ENCODE measurements at places on chromosomes 5 and 9.

DNA sequence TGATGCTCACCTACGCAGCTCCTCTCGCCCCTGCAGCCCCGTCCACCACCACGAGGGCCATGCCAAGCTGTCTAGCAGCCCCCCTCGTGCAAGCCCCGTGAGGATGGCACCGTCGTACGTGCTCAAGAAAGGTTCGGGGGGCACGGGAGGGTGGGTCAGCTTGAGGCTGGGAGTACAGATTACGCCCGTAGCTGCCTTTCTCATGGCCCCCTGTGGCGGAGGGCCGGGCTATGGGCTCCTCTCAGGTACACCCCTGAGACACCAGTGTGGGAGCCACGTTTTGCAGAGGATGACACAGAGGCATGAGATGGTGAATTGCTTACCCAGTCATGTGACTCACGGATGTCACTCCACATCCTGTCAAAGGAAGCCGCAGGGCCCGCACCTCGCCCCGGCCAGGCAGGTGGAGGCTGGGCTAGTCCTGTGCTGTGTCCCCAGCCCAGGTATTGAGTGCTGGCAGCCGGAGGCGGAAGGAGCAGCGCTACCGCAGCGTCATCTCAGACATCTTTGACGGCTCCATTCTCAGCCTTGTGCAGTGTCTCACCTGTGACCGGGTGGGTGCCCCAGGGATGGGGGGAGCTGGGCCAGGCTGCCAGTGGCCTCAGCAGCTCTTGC, 33.7 kb downstream of the USP20 start:
- no peak for DNase-seq

DNA sequence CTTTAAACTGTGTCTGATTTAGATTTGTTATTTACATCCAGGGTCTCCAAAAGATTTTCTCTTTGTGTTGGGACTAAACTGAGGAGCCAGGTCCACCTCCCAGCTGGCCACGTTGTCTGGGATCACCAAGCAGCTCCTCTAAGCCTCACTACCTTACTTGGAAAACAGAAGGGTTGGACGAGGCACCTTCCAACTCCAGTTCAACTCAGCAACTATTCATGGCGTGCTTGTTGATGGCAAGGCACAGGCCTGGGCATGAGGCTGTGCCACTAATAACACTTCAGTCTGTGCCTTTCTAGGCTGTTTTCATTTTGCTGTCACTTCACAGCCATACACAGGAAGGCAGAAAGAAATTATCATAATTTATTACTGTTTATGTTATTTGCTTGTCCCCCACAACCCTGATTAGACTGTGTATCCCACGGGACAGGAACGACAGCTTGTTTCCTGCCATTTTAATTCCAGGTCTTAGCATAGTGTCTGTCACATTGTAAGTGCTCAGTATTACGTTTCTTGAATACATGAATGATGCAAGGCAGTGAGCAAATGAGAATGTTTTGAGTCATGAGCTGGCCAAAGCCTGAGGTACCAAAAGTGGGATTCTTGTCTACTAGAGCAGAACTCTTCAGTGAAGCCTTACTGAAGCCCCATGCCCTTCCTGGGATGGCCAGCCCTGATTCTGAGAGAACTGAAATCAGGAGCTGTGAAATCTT, 125.8 kb downstream of the GALNT10 start:
- DNase-seq: no peak

GRCh38 chr9:107243742-107244141, 39.3 kb upstream of the RAD23B start:
- DNase-seq: peak; percentile 95

GRCh38 chr9:91245431-91246313, 116.0 kb downstream of the AUH start:
- peak; percentile 51 for DNase-seq

DNA sequence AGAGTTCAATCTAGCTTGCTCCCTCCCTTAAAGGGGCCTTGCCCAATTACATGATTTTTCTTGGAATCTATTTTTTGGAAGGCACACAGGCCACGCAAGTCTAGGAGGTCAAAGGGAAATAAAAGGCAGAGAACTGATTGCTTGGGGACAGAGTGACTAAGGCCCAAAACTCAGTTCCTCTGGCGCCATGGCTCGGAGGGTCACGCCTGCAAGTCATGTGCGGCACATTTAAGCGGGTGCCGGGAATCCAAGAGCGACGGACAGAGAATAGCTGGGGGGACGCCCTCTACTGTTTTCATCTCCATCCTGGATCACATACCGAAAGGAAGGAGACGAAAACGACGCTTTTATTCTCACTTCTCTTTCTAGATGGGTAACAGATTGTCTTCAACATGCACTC, 78.6 kb downstream of the FREM1 start:
- DNase-seq: no peak

DNA sequence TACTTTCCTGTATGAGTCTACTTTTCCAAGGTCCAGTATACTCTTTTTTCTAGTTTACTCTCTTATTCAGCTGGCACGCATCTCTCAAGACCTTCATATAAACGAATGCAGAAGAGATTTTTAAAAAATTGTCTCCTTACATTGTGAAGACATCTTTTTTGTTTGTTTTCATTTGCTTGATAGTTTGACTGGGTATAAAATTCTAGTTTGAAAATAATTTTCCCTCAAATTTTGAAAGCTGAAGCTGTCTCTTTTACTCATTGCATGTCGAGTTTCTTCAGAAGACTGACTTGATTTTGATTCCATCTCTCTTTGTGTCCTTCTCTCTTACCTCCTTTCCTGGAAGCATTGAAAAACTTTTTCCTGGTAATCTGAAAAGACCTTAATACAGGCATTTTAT, 3.1 kb upstream of the PCDHB11 start:
- DNase-seq: no peak

DNA sequence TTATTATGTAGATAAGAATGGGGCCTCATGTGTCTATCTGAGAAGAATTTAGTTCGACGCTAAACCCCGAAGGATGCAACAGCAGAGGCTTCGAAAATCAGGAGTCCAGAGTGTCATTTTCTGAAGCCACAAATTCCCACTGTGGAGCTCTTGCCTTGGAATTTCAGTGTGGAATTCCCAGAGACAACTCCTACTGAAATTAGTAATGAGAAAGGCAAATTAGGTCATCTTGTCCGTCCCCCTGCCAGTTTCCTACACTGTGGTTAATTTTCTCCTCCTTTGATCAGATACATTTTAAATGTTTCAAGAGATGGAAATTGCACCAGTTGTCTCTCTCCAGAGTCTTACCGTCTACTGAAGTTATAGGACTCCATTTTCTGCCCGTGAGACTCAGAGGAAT, 633.6 kb downstream of the BNC2 start:
- DNase-seq: no peak

DNA sequence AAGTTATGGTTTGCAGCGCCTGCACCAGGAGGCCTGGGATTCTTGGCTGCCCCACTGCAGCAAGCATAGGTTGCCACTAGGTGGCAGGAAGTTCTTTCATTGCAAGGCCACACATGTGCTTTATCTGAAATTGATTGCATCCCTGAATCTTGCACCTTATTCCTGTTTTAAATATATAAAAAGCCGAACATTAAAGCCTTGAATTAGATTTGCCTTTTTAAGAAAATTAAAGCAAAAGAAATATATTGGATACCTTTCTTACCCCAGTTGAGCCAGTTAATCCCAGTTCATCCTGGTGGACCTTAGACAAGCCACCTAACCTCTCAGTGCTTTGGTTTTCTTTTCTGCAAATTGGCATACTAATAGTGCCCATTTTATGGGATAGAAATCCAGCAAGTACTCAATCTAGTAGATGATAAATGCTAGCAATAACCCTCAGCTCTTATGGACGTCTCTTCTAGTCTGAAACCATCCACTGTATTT, 6.3 kb upstream of the TRMT10B start:
- peak; percentile 77 for DNase-seq

DNA sequence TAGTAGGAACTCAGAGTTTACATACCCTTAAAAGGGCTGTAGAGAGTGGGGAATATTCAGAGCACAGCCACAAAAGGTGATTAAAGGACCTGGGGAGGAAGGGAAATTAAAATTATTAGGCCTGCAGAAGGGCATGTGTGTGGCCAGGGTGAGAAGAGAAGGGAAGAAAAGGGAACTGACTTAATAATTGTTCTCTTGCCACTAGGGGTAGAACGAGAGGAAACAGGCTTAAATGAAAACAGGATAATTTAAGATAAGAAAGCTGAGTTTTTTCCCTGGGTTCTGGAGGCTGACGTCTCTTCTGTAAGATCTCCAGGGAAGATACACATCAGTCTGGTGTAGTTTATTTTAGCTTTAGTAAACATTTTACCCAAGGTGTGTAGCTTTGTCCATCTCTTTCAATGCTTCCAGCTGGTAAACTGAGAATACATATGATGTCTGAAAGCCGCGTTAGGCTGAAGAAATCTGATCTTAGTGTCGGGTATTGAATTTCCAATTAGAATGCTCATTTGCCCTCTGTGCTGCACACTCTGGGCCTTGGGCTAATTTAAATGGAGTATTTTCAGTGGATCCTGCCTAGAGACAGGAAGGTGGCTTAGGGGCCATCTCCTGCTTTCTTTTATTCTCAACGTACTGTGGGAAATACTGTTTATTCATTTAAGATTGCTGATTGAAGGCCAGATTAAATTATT, 416.8 kb downstream of the TMEM38B start:
- peak; percentile 41 for DNase-seq

GRCh38 chr9:110006657-110007056, 201.3 kb downstream of the C9orf152 start:
- DNase-seq: peak; percentile 74

Data from NCI-H69 (cell line).